ENCODE measurements at places on chromosomes 11 and 22.

DNA sequence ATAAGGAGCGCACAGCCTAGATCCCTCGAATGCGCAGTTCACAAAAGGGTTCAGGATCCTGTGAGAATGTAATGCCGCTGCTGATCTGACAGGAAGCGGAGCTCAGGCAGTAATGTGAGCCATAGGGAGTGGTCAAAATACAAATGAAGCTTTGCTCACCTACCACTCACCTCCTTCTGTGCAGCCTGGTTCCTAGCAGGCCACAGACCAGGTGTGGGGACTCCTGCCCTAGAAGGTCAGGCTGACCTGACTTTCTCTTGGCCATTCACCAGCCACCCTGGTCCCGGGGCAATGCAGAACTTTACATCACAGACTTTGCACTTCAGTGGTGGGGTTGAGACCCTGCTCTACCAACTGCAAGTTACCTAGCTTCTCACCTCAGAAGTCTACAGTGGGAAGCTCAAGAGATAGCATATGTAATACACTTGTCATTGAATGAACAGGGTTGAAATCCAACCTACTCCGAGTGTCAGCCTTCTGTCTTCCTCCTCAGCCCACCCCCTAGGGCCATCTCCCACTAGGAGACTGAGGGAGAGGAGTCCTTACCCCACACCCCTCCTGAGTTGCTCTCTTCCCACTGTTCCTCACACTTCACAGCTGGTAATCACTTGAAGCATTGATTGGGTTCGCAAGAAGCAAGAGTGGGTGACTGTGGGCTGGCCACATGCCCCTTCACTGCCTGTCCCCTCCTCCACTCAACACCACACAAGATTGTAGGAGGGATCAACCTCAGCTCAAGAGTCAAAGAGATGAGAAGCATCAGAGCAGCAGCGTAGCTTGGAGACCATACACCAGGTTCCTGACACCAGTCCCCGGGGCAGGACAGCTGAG is 2.0 kb upstream of the KCNJ1 start:
- no peak for DNase-seq

DNA sequence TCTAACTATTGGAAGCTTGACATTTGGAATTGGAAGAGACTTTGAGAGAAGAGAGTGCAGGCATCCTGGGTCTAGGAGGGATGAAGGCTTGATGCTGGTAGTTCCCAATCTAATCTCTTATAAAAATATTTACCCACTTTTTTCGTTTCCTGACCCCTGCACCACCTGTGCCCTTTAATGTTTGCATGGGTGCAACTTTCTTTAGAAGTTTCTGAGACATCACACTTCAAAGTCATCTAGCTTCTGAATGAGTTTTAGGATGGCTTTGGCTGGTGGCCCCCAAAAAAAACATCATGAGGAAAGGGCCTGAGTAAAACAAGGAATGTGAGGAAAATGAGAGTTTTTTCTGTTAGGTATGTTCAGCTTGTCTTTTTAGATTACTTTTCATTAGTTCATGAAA is 1.1 kb downstream of the POLD3 start:
- DNase-seq: no peak

- no peak for DNase-seq
These were observed 12.1 kb downstream of the MACROD1 start for GRCh38 chr11:64153812-64154211.

- DNase-seq: no peak
These were observed 29.1 kb downstream of the LIMK2 start for GRCh38 chr22:31241200-31241599.

DNA sequence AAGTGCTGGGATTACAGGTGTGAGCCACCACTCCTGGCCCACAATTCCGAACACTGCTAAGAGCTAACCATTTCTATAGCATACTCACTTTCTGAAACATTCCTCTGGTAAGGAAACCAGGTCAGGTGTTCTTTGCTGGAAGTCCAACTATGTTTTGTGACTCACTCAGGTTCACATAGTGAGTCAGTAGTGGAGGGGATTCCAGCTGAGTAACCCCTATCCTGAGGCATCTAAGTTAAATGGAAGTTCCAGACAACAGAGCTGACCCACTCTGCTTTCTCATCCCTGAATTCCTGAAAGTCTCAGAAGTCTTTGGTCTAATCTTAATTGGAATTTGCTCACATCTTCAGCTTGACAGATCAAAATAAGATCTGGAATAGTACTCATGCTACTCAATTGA is 3.0 kb upstream of the CHRNA10 start:
- peak; percentile 16 for DNase-seq

GRCh38 chr22:43849731-43850130 is 12.6 kb downstream of the SULT4A1 start:
- no peak for DNase-seq

DNA sequence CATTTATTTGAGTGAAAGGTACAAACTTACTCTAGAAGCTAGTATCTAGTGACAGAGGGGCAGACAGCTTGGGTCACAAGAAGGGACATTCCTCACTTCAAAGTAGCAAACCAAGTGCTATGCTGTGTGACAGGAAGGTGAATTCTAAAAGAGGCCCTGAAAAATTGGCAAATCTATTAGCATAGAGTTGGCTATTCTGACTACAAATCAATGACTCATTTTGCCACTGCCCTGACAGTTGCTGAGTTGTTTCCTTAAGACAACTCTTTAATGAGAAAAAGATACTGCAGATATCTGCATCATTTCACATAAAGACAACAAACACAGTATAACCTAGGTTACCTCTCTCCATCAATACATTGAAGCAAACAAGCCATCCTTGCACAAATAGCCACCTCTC is 524.0 kb upstream of the LRRC4C start:
- no peak for DNase-seq
